HAP-1 (cell line): ENCODE measurements at places on chromosomes 1 and 21.

- no peak for DNase-seq
These were observed 135.2 kb downstream of the SLC44A5 start for GRCh38 chr1:75475696-75476095.

- no peak for DNase-seq
These were observed 58.4 kb upstream of the EFHD2 start for GRCh38 chr1:15351310-15351709.

- no peak for DNase-seq
These were observed 673.3 kb downstream of the KCNT2 start for GRCh38 chr1:195934817-195935553.

- no peak for DNase-seq
These were observed 56.5 kb upstream of the PLA2G4A start for GRCh38 chr1:186772228-186772627.

GRCh38 chr1:197181982-197182381 is 35.5 kb upstream of the ASPM start:
- no peak for DNase-seq

DNA sequence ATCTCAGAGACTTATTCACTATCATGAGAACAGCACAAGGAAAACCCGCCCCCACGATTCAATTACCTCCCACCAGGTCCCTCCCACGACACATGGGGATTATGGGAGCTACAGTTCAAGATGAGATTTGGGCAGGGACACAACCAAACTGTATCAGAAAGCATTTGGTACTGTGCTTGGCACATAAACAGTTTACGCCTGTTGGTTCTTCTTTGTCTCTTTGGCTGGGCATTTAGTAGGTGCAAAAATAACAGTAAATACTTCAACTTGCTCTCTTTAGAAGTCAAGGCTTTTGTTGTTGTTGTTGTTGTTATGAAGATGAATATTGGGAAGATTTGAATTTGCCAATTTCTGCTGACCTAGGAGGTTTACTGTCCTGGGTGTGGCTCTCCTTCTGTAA is 175.4 kb upstream of the IGSF21 start:
- no peak for DNase-seq

GRCh38 chr1:69992594-69992993 is 212.8 kb downstream of the LRRC40 start:
- DNase-seq, result no peak

DNA sequence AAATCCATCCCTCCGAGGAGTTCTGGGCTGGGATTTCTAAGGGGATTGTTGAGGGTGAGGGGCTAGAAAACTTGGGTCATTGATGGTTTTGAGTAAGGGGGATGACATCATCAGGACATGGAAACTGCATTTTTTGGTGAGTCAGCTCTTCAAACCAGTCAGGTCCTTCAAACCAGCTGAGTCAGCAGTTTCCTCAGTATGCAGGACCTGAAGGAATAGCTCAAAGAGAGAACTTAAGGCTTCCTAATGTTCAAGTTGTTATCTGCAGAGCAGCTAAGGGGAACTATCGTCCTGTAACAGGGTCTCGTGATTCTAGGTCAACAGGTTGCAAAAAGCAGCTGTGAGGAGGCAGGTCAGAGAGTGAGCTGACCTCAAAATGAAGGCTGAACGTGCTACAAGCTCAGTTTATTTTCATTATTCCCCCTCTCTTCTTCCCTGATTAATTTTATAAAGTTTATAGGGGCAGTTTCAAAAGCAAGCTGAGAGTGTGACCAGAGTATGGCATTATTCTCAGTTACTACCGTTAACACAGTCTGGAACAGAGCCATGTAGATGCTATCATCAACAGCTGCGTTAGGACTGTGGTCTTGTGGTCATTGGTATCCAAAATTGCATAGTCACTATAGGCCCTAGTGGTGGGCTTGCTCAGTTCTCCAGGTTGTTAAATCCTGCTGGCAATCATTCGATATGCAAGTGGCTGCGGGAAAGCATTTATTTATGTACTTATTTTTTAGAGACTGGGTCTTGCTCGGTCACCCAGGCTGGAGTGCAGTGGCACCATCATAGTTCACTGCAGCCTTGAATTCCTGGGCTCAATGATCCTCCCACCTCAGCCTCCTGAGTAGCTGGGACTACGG is 10.7 kb upstream of the SDC3 start:
- no peak for DNase-seq

GRCh38 chr1:60425528-60425927 is 352.0 kb upstream of the C1orf87 start:
- peak; percentile 3 for DNase-seq

GRCh38 chr21:14752345-14752909 is 206.3 kb upstream of the SAMSN1 start:
- DNase-seq, result no peak

- no peak for DNase-seq
These were observed 716 bp upstream of the HPDL start for GRCh38 chr1:45325851-45326506.

DNA sequence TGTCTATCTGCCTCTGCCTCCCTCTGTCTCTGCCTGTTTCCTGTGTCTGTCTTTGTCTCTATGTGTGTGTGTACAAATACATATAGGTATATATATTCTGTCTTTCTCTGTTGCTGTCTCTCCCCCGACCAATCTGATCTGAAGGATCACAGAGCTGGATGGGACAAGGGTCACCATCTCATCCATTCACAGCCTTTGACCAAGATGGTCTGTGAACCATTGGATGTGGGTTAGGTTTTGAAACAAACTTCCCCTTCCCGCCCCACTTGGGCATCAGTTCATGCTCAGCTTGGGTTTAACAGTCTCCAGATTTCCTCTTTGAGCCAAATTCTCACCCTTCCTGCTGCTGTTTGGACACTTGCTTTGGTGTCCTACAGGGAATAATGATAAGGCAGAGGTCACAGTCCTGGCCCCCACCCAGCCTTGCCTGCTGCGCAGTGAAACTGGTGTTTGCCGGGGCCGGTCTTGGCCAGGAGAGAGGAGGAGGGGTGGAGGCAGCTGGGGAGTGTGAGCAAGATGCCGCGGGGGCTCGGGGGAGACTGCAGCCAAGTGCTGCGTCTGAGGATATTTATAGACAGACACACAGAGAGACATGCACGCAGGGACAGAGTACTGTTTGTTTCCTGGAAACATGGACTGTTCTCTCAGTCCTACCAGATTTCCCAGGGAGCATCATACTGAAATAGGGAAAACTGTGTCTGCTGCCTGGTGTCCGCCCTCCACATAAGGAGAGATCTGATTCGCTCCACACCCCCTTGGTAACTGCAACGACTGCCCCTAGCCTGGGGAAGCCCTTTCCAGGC is 27.0 kb upstream of the BTG2 start:
- no peak for DNase-seq

GRCh38 chr1:218810306-218810705 is 363.4 kb upstream of the LYPLAL1 start:
- no peak for DNase-seq

DNA sequence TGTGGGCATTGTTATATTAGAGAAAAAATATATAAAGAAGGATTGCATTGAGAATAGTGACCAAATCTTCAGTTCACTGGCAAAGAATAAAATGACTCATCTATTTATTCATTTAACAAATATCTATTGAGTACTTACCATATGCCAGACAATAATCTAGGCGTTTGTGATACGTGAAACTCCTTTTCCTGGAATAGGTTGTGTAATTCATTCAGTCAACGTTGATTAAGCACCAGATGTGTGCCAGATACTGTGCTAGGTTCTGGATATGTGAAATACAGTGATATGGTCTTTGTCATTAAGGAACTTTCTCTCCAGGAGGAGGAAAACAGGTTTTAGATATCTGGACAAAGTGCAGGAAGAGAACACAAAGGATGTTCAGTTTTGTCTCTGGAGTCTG is 344.5 kb downstream of the RWDD3 start:
- DNase-seq, result no peak

DNA sequence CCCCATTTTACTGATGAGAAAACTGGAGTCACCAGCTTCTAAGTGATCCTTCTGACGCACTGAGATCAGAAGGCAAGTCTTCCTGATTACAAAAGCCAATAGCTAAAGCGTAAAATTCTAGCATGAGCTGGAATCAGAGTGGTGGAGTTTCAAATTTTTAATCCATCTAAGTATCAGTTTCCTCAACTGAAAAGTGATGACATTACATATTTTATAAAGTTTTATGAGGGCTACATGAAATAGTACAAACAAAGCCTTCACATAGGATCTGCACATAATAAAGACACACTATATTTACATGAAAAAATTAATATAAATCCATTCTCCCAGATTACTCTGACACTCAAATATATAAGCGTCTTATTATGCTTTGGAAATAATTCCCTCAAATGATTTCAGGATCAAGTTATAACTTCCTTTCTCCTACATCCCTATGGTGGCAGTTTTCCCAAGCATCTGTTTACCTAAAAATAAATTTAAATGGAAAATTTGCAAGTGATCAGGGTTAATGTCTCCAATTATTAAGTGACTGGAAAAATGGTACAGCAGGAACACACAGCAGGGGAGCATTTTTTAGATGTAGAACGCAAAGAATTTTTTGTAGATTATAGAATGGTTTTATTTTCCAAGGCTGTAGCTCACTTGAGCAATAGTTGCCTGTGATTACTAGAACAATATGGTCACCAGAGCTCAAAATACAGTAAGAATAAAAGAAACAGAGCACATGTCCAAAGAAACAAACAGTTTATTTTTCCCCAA is 490.4 kb upstream of the C1orf87 start:
- no peak for DNase-seq

DNA sequence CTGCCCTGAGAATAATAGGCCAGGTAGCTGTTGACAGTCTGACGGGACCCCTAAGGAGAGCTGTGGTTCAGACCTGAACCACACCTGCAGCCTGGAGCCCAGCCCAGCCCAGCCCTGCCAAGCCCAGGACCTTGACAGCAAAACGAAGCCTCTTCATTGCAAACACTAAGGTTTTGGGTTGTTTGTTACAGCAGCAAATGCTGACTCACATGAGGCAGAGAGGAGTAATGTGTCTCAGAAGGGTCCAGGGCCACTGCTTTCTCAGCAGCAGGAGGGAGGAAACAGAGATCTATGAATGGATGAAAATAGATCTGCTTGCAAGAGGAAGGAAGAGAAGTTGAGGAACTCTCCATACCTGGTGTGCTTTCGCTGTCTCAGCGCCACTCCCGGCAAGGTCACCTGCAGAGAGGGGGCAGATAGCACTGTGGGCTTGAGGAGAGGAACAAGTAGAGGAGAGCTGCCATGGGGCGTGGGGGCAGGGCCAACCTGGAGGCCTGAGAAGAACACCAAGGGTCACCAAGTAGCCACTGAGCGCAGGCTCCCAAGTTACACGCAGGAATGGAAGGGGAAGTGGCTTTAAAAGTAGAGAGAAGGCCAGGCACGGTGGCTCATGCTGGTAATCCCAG is 127.2 kb downstream of the ZNF281 start:
- no peak for DNase-seq

GRCh38 chr21:45496151-45496967 is 45.9 kb downstream of the SLC19A1 start:
- DNase-seq, result no peak

- DNase-seq, result no peak
These were observed 76.7 kb downstream of the OSBPL9 start for GRCh38 chr1:51693419-51694155.

DNA sequence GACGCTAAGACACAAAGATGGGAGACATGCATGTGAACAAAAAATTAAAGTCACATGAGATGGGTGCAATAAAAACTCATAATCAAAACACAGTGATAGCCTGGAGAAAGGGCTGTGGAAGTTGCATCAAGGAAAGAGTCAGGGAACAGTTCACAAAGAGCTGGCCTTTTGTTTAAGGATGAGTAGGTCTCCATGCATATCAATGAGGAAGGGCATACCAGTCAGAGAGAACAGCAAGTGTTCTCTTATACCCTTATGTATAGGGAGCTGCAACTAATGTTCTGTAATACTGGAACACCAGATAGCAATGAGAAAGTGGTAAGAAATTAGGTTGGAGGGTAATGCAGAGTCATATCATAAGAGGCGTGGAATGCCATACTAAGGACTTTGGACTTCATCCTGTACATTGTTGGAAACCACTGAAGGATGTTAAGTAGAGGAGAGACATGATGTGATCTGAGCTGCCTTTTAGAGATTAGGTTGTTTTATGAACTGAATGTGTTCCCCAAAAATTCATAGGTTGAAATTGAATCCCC is 46.7 kb upstream of the SAMD13 start:
- no peak for DNase-seq

GRCh38 chr1:211986628-211987254 is 48.6 kb downstream of the INTS7 start:
- DNase-seq, result no peak
